NCI-H187 (cell line): ENCODE measurements at places on chromosomes 11 and 22.
A peak's percentile ranks its signal among the peaks of the same experiment; 100 is the strongest.

- DNase-seq = no peak
Observed at GRCh38 chr11:57650739-57651090, 1.0 kb upstream of the YPEL4 start.

DNA sequence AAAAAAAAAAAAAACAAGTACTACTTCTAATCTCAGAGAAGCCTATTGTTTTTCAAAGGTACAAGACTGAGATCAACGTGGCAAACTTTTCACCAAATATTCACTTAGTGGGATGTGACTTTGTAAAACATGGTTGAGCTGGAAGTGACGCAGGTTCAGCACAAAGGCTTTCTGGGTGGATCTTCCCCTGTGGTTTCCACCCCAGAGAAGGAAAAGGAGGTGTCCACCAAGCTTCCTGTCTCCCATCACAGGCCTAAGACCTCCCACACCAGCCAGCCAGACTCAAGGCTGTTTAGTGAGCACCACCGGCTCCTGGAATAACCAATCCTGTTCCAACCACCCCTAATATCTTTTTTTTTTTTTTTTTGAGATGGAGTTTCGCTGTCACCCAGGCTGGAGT is 5.7 kb downstream of the TMEM184B start:
- no peak for DNase-seq

DNA sequence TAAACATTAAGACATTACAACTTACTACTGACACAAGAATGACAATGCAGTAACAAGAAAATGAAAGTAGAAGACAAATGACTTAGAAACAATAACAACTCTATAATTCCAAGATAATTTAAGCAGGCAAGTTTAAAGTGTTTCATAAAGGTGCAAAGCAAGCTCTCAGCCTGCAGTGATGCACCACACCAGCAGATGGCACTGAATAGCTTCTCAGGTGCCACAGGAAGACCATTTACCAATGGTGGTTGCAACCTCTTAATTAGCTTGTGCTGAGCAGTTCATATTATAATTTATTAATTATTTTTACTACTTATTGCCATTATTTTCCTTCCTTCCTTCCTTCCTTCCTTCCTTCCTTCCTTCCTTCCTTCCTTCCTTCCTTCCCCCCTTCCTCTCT is 60.6 kb downstream of the NXPE2 start:
- DNase-seq = peak; percentile 7

- peak; percentile 64 for DNase-seq
Observed at GRCh38 chr11:70424765-70425344, 26.5 kb downstream of the CTTN start.

- DNase-seq = no peak
Observed at GRCh38 chr11:46664612-46665011, 35.8 kb downstream of the ARHGAP1 start.

- no peak for DNase-seq
Observed at GRCh38 chr11:1218256-1218787, 4.5 kb upstream of the MUC5B start.

DNA sequence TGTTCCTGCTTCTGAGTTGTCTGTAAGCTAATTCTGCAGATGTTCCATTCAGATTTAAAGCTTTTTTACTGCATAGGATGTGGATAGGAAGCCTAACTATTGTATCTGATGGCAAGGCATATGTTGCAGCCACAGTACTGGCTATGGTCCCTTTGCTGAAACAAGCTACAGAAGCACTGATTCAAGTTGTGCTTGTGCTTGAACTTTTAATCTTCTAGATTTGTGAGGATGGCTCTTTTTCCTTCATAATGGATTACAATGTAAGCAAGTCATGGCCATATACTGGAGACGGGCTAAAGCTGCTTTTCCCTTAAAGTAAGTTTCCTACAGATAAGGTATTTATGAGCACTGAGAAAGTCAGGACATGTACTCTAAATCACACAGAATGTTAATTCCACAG is 138.7 kb downstream of the PGR start:
- DNase-seq = no peak

GRCh38 chr22:23899042-23899745 is 5.0 kb downstream of the MIF start:
- no peak for DNase-seq

DNA sequence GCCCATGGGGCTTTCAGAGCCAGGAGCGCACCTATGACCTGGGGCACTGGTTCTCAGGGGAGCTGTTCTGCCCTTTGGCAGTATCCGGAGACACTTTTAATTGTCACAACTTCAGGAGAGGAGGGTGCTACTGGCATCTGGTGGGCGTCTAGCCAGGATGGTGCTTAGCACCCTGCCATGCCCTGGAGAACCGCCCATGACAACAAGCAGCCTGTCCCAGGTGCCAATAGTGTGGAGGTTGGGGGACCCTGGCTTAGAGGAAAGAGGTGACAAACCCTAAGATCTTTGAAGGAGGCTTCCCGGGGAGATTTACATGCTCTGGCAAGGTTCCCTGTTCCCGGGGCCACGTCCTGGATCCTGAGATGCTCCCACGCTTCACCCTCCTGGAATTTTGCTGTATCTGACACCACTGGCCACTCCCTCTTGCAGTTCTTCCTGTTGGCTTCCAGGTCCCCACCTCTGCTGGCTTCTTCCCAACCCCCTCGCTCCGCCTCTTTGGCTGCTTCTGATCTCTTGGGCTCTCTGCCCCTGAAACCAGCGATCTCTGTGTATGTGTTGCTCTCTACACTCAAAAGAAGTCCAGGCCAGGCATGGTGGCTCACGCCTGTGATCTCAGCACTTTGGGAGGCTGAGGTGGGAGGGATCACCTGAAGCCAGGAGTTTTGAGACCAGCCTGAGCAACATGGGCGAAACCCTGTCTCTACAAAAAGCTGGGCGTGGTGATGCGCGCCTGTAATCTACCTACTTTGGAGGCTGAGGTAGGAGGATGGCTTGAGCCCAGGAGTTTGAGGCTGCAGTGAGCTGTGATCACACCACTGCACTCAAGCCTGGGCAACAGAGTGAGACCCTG is 31.1 kb downstream of the FADS3 start:
- DNase-seq = no peak

GRCh38 chr22:36065775-36066544 is 37.3 kb upstream of the RBFOX2 start:
- peak; percentile 72 for DNase-seq

- no peak for DNase-seq
Observed at GRCh38 chr11:2317354-2318050, 15.7 kb downstream of the TSPAN32 start.

GRCh38 chr11:1197431-1197885 is 25.4 kb upstream of the MUC5B start:
- no peak for DNase-seq
